ENCODE measurements at places on chromosomes 13 and 19.

- DNase-seq, result no peak
Measured at GRCh38 chr19:3208317-3209207, 15.9 kb upstream of the CELF5 start.

DNA sequence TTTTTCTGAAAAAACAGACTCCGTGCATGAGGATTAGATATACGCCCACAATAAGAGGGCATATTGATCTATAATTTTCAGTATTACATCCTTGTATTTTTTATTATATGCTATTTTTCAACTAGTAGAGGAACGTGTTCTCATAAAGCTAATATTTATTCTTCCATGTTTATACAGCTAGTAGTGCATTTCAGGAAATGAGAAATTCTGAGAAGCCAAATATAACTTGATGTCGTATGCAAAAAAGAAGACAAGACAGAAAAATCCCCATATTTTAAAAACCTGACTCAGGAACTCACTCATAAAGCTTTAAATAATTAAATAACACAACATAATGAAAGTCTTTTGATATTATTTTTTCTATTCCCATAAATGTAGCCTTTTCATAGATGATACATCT, 308.6 kb downstream of the ENOX1 start:
- no peak for DNase-seq

GRCh38 chr19:38730731-38731589, 13.3 kb downstream of the CAPN12 start:
- DNase-seq, result no peak

- no peak for DNase-seq
Measured at GRCh38 chr13:30429721-30430694, 7.7 kb downstream of the UBE2L5 start.

DNA sequence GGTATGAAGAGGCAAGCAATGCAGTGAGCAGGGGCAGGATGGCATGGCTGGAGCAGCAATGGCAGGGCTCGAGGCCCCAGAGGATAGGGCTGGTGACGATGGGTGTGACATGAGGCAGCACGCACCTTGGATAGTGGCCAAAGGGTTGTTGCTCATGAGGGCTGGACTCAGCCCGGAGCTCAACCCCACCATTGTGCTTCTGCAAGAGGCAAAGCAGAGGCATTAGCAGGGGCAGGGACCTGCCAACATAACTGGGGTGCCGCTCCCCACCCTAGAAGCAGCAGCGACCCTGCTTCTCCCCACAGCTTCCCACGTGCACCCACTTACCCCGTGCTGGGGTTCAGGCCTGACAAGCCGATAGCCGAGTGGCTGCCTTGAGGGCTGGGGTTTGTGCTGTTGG, 15.8 kb downstream of the ZNF574 start:
- no peak for DNase-seq

DNA sequence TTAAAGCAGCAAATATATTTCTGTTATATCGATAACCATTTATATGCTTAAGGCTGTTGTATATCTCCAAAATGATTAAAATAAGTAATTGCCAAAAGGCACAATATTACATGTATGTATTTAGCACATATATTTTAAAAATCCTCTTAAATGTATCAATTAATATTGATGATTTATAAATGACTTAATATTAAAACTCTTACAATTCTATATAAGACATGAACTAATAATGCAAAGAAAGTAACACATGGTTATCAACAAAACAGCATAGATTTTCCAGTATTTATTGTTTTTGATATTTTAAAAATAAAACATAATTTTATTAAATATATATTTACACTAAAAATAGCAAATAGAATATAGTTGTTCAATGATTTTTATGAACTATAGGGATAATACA, 32.4 kb downstream of the PCDH9 start:
- DNase-seq, result no peak

- DNase-seq, result no peak
Measured at GRCh38 chr19:17881701-17882100, 10.0 kb downstream of the SLC5A5 start.

DNA sequence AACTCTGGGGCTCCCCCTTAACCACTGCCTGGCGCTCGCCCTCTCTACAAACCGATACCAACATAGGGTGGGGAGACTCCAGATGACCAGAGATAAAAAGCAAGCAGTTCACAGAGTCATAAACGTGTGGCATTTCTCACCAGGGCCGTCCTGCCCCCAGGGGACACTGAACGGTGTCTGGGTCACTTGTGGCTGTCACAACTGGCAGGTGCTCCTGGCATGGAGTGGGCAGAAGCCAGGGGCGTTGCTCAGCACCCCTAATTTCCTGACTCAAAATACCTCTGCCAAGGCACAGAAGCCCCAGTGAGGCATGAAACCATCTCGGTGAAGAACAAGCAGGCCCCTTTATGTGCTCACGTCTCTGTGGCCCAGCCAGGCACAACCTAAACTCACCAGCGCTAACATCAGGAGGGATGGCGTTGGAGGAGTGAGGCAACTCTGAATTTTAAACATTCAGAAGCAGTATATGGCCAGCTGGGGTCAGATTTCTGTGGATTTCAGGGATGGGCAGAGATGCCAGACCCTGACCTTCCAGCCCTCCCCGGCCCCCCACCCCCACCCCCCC, 1.8 kb downstream of the PIP5K1C start:
- DNase-seq, result no peak

GRCh38 chr19:1107661-1108261, 4.0 kb downstream of the GPX4 start:
- no peak for DNase-seq

GRCh38 chr13:40665126-40666044, 1.1 kb downstream of the FOXO1 start:
- DNase-seq, result peak; percentile 40

DNA sequence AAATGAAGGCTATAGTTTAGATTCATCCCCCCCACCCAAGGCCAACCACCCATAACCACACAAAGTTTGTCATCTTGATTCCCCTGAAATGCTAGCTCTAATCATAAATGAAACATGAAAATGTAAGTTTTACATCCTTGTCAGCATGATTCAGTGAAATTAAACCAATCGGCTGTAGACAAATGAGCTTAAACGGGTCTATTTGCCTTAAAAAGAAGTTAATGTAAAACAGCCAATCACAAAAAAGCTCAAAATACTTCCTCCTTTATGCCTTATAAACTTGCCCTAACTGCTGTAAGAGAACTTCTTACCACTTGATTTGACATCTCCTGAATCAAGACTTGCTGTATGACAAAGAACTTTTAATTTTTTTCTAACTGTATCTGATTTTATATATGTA, 34.5 kb upstream of the MRI1 start:
- DNase-seq, result no peak

GRCh38 chr13:98738213-98738612, 14.3 kb downstream of the SLC15A1 start:
- DNase-seq, result no peak

- DNase-seq, result no peak
Measured at GRCh38 chr13:79736356-79736755, 255.4 kb downstream of the NDFIP2 start.

GRCh38 chr19:14479975-14480699, 5.0 kb upstream of the PTGER1 start:
- DNase-seq, result peak; percentile 46

DNA sequence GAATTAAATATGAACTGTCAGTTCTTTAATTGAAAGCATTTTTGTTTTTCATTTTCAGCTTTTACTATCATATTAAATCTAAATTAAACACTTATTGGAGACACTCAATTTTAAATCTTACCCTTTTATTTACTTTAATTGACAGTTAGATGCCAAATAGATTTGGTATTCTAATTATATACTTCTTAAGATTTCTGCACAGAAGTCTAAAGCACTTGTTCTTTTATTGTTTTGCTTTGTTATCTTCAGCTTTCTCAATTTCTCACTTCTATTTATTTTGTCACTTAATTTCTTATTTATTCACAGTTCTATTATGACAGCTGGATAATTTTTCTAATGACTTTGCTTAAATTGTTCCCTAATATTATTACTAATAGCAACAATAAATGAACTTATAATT, 1397.3 kb upstream of the MIR17HG start:
- no peak for DNase-seq

- DNase-seq, result no peak
Measured at GRCh38 chr19:46660008-46660517, 919 bp downstream of the DACT3 start.

GRCh38 chr19:15418231-15418578, 583 bp downstream of the AKAP8L start:
- no peak for DNase-seq

GRCh38 chr19:3836887-3837286, 32.0 kb downstream of the ZFR2 start:
- no peak for DNase-seq

- DNase-seq, result no peak
Measured at GRCh38 chr13:43286751-43287150, 263.4 kb downstream of the DNAJC15 start.

- DNase-seq, result no peak
Measured at GRCh38 chr19:33602576-33603204, 19.1 kb upstream of the CHST8 start.

DNA sequence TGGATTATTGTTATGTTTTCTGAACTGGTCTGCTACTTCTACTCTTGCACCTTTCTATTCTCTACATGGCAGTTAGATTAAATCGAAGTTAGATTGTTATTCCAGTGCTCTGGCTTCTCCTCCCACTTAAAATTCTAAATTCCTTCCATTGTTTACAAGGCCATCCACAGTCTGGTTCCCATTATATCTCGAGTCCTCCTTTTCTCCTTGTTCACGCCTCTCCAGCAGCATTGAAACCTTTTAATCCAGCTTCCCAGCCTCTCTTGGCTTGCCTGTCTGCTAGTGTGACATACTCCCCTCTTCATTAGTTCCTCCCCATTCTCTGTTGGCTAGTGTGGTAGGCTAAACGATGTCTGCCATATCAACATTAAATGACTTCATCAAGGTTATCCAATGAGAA, 54.5 kb downstream of the DNAJC15 start:
- DNase-seq, result no peak

- DNase-seq, result no peak
Measured at GRCh38 chr13:113105921-113106452, 396 bp downstream of the F7 start.

- DNase-seq, result no peak
Measured at GRCh38 chr19:58401840-58402421, 6.5 kb downstream of the RNF225 start.

- no peak for DNase-seq
Measured at GRCh38 chr19:55536951-55537740, at the start of gene SBK2. Gene SBK2, minus strand, starts transcription at chr19:55537133. Its CDS starts 839 bp downstream, at chr19:55536294.

DNA sequence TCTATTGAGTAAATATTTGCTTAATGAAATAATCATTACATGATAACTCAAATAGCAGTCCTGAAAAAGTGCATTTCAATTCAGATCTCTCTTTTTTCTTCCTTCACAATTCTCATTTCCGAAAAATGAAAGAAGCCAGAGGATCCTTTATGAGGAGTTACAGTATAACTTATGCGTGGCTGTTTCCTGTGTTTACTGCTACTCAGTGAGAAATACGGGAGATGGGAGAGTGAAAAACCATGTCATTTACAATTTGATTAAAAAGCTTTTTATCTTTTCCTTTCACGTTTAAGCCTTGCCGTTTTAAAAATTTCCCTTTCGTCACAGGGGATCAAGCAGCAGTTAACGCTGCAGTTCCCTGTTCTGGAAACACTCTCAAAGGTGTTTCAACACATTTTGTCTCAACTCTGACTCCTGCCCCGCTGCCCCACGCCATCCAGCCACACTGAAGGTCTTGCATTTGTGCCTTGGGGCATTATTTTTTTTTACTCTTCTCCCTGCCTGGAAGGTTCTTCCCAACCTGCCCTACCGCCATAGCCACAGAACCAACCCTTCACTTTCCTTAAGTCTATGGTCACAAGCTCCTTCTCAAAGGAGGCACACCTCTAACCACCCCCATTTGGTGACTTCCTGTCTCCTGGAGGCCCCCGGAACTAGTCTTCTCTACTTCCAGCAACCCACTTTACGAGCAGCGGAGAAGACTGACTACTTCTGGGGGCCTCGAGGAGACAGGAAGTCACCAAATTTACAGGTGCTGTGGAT, 17.0 kb downstream of the KL start:
- DNase-seq, result peak; percentile 31

GRCh38 chr13:21076253-21076652, 14.9 kb upstream of the LATS2 start:
- peak; percentile 79 for DNase-seq

DNA sequence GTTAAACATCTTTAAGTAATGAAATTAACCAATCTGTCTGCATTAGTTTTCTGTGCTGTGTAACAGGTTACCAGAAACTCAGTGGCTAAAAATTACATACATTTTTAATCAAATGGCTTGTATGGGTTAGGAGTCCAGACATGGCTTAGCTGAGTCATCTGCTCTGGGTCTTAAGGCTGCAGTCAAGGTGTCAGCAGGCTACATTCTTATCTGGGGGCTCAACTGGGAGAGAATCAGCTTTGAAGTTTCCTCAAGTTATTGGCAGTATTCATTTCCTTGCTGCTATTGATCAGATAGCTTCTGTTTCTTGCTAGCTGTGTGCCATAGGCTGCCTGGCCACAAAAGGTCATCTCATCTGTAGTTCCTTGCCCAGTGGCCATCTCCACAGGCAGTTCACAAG, 1163.0 kb downstream of the DIAPH3 start:
- no peak for DNase-seq

- no peak for DNase-seq
Measured at GRCh38 chr13:24145240-24145639, 15.3 kb upstream of the SPATA13 start.

DNA sequence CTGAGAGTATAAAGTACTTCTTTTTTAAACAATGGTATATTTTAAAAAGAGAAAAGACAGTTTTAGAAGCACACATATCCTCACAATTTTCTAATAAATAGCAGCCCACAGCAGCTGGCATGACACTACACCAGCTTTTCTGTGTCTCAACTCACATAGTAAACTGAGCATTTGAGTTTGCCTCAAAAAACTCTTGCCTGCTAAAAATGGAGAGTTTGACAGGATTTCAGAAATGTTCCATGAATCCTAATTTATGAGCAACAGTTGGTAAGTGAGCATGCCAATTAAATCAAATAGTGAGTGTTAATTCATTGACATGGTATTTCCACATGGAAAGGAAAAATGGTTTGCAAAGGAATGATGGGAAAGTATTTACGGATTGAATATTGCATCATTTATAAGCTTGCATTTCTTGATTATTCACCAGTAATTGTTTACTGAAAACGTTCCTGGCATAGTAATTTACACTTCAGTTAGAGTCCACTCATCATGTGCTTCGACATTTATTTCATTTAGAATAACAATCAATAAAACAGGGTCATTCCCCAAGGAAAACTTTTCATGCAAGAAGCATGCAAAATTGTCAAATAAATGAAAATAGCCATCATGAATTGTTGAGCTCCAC, 323.0 kb downstream of the EFNB2 start:
- no peak for DNase-seq

GRCh38 chr13:29115842-29116241, 295.7 kb downstream of the MTUS2 start:
- DNase-seq, result no peak

GRCh38 chr19:45150180-45150579, 10.6 kb downstream of the NKPD1 start:
- DNase-seq, result no peak
